Left kidney (tissue), 8 donors: ENCODE measurements at places on chromosomes 4 and X. TPM values are rescaled to one million over a fixed set of nuclear protein-coding genes. Genes with fewer than 3 reads are reported as not detected.

The P2RY4 gene
- 0.48 TPM for polyA plus RNA-seq

DNA sequence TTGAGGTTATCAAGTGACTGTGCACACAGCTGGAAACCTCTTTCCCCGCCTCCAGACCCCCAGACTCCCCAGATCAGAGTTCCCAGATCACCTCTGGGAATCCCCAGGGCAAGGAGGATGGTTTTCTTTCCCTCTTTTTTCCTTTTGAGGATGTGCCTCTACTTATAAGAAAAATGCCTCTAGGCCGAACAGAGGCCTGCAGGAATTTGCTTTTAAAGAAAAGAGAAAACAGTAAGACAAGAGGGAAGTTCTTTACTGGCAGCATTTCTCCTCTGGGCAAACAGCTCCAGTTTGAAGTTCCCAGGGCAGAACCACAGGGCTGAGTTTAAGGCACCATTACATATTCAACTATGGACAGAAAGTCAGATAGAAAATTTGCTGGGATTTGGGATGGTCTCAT, 837.9 kb upstream of the LCORL start:
- DNase-seq, result no peak

GRCh38 chr4:6177587-6178197, 22.7 kb downstream of the JAKMIP1 start:
- DNase-seq, result no peak

The SOWAHB gene
- polyA plus RNA-seq, result 5.0 TPM

The SCOC gene
- 140 TPM for polyA plus RNA-seq

The PIN4 gene
- polyA plus RNA-seq, result 49.0 TPM

DNA sequence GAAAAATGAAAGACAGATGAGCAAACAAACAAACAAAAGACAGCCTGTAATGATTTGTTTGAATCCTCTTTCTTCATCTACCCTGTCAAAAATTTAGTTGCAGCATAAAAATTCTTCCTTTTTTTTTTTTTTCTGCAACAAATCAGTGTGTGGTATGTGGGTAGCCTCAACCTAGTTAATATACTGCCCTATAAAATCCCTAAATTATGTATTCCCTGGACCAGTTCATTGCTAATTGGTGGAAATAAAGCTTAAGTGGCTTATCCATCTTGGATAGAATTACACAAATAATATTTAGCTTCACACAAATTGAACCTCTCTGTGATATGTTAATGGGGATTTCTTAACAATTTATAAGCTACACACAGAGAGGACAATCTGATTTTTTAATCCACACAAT, 208.4 kb downstream of the NDST4 start:
- no peak for DNase-seq

DNA sequence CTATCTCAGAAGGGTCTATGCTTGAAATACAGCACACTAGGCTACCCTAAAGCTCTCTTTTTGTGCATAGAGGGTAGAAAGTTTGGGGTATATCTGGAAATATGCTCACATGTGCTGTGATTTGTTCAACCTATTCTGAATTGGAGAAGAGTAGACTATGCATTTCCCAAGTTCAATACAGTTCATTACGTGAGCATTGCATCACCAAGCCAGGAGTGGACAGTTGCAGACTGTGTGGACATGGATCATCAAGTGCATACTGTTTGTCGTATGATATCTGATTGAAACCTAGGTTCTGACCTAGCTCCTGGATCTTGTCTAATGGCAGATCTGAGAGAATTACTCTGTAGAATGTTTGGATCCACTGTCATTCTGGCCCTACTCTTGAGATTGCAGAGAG, 161.1 kb downstream of the FRAS1 start:
- DNase-seq, result no peak

DNA sequence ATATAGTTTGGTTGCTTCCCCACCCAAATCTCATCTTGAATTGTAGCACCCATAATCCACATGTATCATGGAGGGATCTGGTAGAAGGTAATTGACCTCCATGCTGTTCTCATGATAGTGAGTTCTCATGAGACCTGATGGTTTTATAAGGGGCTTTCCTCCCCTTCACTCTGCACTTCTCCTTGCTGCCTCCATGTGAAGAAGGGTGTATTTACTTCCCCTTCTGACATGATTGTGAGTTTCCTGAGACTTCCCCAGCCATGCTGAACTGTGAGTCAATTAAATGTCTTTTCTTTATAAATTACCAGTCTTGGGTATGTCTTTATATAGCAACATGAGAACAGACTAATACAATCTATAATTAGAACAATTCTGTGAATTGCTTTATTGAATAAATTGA, 11.9 kb upstream of the DCAF4L1 start:
- DNase-seq, result no peak

DNA sequence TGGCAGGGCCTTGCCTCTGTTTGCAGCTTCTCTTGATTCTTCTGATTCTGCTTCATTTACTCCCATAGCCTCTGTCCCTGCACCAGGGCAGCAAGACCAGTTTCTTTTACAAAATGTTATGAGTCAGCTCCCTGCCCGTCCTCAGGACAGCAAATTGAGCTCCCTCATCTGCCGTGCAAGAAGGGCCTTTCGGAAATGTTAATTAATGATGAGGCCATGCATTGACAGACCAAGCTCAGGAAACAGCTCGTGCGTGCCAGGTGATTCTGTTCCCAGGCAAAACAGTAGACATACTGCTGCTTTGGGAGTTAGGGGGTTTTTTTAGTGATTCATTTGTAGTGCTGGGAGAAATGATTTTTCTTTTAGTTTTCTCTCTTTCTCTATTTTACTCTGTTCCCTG, 231.7 kb downstream of the FBXW7 start:
- DNase-seq, result no peak

- no peak for DNase-seq
Measured at GRCh38 chr4:145554691-145555090, 64.5 kb upstream of the MMAA start.

GRCh38 chrX:38178396-38178795, 42.3 kb downstream of the SRPX start:
- no peak for DNase-seq

DNA sequence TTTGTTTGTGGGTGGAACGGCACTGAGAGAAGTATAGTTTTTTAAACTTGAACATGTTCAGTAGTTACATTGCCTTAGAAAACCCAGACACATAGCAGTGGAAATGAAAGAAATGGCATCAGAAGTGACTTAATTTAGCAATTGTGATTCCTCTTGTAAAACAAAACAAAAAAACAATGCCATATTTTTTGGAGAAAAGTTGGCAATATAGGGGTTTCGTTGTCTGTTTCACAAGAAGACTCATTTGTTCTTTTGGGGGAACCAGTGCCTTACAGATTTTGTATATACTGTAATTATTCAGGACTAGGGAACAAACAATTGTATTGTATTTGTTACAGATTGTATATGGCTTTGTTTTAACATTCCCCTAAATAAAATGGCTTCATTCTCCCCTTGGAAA, 390.7 kb downstream of the UNC5C start:
- no peak for DNase-seq

The SORBS2 gene
- 76.6 TPM for polyA plus RNA-seq

- no peak for DNase-seq
Measured at GRCh38 chr4:13642170-13642950, 14.8 kb upstream of the BOD1L1 start.

DNA sequence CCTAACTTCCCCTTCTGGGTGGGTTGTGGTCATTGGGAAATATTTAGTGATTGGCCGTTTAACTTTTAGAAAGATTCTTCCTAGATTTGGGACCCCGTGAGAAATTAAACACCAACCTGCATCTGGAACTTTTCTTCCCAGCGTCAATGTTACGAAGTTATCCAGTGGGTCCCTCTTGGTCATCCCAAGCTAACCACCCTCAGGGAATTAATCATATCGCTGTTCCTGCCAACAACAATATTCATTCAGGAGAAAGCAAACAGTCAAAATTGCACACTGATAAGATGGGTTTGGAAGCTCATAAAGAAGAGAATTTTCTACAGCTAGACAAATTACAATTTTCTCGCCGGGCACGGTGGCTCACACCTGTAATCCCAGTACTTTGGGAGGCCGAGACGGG, 121.2 kb upstream of the STX18 start:
- DNase-seq, result no peak

DNA sequence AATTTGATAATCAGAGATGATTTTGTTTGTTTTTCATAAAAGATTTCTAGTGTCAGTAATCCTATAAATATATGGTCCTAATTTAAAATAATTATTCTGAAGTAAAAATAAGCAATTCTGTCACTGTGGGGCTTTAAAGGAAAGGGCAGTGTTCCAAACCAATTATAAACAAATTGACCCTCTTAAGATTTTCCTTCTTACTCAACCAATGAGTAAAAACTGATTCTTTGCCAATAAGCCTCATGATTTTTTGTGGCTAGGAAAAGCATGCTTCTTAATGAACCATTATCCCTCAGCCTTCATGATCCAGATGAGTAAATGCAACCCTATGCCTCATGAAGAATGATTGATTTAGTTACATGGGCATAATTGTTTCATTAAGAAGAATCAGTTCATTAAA, 1010.4 kb downstream of the ADGRL3 start:
- no peak for DNase-seq

GRCh38 chrX:39823854-39824253, 273.9 kb downstream of the BCOR start:
- DNase-seq, result no peak

DNA sequence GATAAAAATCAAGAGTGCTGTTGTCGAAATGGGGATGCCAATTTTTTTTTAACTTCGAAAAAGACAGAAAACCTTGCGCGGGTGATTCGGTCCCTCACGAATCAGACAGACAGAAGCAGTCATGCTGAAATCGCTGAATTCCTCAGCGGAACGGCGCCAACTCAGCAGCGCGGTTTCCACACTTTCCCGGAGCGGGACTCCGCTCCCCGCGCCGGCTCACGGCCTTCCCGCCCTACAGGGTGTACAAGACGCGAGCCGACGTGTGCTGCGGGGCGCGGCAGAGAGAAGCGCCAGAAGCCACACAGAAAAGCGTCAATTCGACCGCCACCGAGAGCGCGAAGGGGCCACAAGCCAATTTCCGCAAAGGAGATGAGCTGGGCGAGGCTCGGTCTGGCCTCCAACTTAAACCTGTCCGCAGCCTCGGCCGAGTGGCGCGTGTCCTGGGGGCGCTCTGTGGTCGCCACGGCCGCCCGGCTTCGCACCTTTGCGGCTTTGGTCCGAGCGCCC, 1.3 kb downstream of the NEXMIF start:
- DNase-seq, result peak; percentile 20

The WDR1 gene
- polyA plus RNA-seq, result 172 TPM

- DNase-seq, result no peak
Measured at GRCh38 chr4:3368334-3368733, 73.4 kb upstream of the HGFAC start.
